Lung (tissue), 17 donors: ENCODE measurements at places on chromosomes 12 and 14. TPM values are rescaled to one million over a fixed set of nuclear protein-coding genes. Genes with fewer than 3 reads are reported as not detected.

The CCDC38 gene
- polyA plus RNA-seq = 0.04 TPM

The HNRNPC gene
- polyA plus RNA-seq = 589 TPM

The KLHL33 gene
- polyA plus RNA-seq = 0.08 TPM

The JAG2 gene
- polyA plus RNA-seq = 23.6 TPM

The ENDOU gene
- 0.45 TPM for polyA plus RNA-seq

The DDX51 gene
- polyA plus RNA-seq = 25.9 TPM

The GSG1 gene
- polyA plus RNA-seq = not detected

The CREBL2 gene
- polyA plus RNA-seq = 18.3 TPM

The CATSPERB gene
- polyA plus RNA-seq = 0.57 TPM

The CIROP gene
- polyA plus RNA-seq = not detected

The PLA2G1B gene
- polyA plus RNA-seq = 24.4 TPM

The EML5 gene
- polyA plus RNA-seq = 0.43 TPM

The GPR132 gene
- polyA plus RNA-seq = 2.3 TPM

The IAPP gene
- 0.01 TPM for polyA plus RNA-seq
